ENCODE measurements at places on chromosomes 1 and 21.

GRCh38 chr1:57142999-57143398, 177.2 kb upstream of the C8B start:
- no peak for DNase-seq

- no peak for DNase-seq
These were observed 665.5 kb downstream of the PTPRU start for GRCh38 chr1:29901624-29902325.

GRCh38 chr1:214018386-214019268, 30.9 kb downstream of the PROX1 start:
- DNase-seq = no peak

GRCh38 chr1:44060830-44061267, 29.6 kb upstream of the SLC6A9 start:
- no peak for DNase-seq

DNA sequence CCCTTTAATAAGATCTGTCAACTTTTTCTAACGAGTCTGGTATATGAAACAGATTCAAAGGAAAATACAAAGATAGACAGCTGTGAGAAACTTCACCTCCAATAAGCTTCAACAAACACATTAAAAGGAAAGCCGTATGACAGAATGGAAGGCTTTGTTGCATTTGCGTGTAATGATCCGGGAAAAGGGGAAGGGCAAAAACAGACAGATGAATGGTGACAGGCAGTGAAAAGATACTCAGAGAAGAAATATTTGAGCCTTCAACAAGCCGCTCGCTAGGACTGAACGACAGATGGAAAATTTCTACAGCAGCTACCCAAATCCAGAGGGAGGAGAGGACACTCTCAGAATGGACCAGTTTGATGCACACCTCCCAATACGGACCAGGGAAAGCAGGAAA, 14.9 kb downstream of the COPA start:
- DNase-seq = no peak

GRCh38 chr1:178819123-178819522, 51.8 kb downstream of the ANGPTL1 start:
- no peak for DNase-seq

DNA sequence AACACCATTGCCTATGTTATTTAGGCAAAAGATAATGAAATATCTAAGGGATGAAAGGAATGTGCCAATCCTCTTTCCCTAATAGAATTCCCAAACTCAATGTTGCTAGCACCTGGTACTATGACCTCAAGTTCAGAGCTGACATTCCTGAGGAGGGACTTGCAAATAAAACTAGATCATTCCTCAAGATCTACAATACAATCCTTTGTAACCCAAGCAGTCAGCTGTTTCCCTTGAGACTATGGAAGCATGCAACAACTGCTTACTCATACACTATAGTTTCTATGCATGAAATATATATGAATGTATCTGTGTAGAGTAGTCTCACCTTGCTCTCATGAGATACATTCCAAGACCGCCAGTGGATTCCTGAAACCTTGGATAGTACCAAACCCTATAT, 65.0 kb downstream of the ABL2 start:
- DNase-seq = no peak

GRCh38 chr1:84923317-84923716, 30.3 kb upstream of the LPAR3 start:
- no peak for DNase-seq

- no peak for DNase-seq
These were observed 104.5 kb upstream of the LMO4 start for GRCh38 chr1:87224201-87224600.

GRCh38 chr21:42622284-42622683, 31.1 kb upstream of the PDE9A start:
- no peak for DNase-seq

GRCh38 chr1:68197891-68198290, 34.4 kb downstream of the WLS start:
- DNase-seq = no peak

DNA sequence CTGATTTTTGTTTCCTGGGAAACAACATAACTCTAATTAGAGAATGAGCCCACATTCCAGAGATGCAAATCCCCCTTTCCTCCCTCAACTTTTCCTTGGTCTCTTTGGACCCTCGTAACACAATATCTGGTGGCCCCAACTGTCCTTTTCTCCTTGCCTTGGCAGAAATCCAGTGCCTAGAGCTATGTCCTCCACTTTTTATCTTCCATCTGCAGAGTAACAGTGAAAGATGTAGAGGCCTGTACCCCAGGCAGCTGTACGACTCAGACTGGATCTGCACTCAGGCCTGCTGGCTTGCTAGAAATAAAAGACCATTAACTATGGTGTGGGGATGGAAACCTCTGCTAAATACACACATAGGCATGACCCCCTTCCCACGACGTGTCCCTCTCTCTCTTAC, 72.0 kb downstream of the WARS2 start:
- DNase-seq = no peak

GRCh38 chr1:97044159-97044760, 322.7 kb downstream of the PTBP2 start:
- DNase-seq = no peak

Measured in stimulated activated CD4-positive, alpha-beta T cell treated with anti-CD3 and anti-CD28 coated beads, TNF-alpha, amount 100 ng/mL, for 1 hour (primary cell).